ENCODE measurements at places on chromosomes 1 and 21. TPM values are rescaled to one million over a fixed set of nuclear protein-coding genes. Genes with fewer than 3 reads are reported as not detected.

KLF17 gene
- total RNA-seq = not detected

KRTAP12-2 gene
- total RNA-seq = not detected

- no peak for DNase-seq
Observed at GRCh38 chr1:12447849-12448312, 170.1 kb downstream of the DHRS3 start.

- no peak for DNase-seq
Observed at GRCh38 chr1:214476986-214477870, 74.2 kb downstream of the PTPN14 start.

GRCh38 chr1:179925922-179926849 is 28.4 kb upstream of the CEP350 start:
- DNase-seq = no peak

GRCh38 chr1:47921935-47922415 is 75.2 kb downstream of the TRABD2B start:
- DNase-seq = no peak

DNA sequence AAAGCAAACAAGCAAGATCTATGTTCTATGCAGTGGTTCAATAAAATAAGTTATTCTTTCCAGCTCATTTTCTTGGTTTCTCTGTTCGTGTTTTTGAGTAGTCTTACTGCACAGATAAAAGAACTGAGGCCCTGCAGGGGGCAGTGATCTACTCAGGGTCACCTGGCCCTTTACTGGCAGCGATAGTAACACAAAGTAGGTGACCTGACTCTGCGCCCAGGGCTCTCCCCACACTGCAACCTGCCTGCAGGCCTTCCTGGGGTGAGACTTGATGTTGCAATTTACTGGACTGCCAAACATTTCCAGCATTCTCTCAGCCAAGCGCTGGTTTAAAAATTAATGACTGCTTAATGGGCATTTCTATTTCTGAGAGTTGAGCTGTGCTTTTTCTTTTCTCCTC is 110.3 kb downstream of the HUNK start:
- DNase-seq = no peak

Data from Right ventricle myocardium inferior (tissue), 1 donor.